NCI-H460 (cell line): ENCODE measurements at places on chromosomes 1 and 21.

- peak; percentile 13 for DNase-seq
These were observed at the start of gene ZNF436 for GRCh38 chr1:23369335-23370013. ZNF436 (minus strand) TSS chr1:23369836; CDS start chr1:23368005, 1,831 bp downstream.

- no peak for DNase-seq
These were observed 35.7 kb upstream of the THEM4 start for GRCh38 chr1:151944857-151945575.

DNA sequence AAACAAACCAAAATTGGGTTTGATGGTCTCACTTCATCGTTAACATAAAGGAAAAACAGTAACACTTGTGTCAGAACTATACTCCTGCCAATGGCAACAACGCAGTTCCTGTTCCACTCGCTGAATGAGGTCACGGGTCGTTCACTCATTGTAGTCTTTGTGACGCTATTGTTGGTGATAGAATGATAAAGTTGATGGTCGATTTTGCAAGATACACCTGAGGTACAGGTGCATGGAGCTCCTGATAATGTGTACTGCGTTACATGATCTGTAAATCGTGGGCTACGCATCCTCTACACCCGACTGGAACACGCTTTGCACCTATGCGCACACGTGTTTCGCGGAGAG, 391 bp upstream of the CENPS start:
- DNase-seq, result no peak

DNA sequence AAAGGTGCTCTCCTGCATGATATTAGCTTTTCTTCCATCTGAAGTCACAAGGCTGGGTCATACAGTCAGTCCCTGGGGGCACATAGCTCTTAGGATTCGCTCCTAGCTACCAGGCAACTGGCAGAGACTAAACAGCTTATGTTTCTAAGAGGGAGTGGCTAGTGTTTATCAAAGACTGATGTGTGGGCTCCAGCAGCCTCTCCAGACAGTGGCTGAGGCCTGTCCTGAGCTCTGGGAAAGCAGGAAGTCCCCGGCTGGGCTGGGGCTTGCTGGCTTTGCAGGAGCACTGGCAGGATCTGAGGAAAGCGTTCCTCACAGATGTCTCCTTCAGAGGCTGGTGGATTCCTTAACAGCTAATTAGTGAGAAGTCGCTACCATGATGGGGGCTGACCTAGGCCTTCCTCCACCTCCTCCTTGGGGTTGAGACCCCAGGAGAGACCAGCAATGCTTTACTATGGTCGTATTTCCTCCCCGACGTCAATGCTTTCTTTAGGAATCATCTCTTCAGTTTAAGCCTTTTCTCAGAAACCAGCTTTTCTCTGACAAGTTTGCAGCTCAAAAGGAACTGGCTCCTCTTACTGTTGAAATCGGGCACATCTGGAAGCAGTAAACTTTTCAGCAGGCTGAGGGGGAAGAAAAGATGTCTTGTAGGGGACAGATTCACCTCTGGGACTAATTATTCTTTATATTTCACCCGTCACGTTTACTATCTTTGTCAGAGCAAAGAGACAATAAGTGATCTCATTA, 33.5 kb upstream of the HHAT start:
- no peak for DNase-seq

DNA sequence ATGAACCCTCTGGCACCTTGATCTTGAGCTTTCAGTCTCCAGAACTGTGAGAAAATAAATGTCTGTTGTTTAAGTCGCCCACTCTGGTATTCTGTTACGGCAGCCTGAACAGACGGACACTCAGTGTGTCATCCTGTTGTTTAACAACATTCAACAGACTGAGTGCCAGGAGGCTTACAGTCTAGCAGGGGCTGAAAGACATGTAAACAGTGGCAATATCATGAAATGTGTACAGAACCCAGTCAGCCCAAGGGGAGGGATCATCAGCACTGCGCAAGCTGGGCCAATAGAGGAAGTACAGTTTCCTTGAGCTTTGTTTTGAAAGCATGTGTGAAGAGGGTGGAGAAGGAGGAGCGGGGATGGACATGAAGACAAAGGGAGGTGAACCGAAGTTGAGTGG, 13.6 kb downstream of the DIP2A start:
- no peak for DNase-seq

GRCh38 chr1:25760122-25760719, 39.8 kb upstream of the SELENON start:
- no peak for DNase-seq

DNA sequence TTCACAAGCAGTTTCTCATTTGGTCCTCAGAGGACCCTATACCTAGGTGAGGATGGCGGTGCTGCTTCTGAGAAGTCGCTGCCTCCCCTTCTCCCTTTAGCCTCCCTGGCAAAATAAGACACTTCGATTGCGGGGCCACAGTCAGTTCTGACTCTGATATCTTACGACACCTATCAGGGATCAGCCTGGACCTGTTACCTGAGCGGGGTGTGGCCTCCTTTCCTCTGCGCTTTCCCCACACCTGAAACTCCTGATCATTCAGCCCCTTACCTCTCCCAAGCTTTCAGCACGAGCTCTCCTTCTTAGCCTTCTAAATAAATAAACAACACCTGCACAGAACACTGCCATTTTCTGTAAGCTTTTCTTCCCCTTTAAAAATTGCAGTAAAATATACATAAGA, 24.6 kb upstream of the GPR137B start:
- DNase-seq, result no peak

DNA sequence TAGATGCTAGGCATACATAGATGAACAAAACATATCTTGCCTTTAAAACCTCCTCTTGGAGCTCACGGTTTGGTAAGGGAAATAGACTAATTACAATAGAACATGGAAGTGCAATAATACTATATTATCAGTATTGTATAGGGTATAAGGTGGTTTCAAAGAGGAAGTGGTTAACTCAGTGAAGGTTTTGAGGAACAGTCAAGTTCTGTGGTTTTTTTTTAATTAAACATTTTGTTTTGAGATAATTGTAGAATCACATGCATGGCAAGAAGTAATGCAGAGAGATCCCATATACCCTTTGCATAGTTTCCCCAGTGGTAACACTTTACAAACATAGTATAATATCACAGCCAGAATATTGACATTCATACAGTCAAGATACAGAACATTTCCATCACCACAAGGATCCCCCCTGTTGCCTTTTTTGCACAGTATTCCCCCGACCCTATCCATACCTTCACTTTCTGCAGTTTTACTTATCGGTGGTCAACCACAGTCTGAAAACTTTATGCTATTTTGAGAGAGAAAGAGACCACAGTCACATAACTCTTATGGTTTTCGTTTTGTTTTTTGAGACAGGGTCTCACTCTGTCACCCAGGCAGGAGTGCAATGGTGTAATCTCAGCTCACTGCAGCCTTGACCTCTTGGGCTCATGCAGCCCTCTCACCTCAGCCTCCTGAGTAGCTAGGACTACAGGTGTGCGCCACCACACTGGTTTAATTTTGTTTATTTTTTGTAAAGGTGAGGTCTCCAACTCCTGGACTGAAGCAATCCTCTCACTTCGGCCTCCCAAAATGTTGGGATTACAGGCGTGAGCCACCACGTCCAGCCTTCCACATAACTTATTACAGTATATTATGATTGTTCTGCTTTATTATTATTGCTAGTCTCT, 60.5 kb upstream of the KIAA1614 start:
- no peak for DNase-seq
